NCI-H2171 treated with DMSO at 0.1 percent for 48 hours (cell line): ENCODE measurements at places on chromosomes 2 and 18.

GRCh38 chr18:11883153-11883552, 25.0 kb downstream of the MPPE1 start:
- DNase-seq, result no peak

GRCh38 chr2:144936442-144936841, 416.5 kb upstream of the ZEB2 start:
- no peak for DNase-seq

DNA sequence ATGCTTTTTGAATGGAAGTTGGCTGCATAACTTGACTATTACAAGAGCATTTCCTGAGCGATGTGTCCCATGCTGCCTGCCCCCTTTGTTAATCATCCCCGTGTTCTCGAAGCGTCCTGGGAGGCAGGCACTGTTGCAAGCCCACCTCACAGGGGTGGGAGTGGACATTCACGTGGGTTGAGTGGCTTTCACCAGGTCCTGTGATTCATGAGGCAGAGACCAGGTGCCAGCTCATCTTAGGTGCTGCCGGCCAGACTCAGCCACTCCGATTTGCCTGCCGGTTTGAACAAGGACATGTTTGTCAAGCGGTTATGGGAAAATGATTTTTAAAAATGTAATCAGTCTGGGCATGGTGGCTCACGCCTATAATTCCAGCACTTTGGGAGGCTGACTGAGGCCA, 112.5 kb downstream of the ZNF532 start:
- DNase-seq, result no peak

DNA sequence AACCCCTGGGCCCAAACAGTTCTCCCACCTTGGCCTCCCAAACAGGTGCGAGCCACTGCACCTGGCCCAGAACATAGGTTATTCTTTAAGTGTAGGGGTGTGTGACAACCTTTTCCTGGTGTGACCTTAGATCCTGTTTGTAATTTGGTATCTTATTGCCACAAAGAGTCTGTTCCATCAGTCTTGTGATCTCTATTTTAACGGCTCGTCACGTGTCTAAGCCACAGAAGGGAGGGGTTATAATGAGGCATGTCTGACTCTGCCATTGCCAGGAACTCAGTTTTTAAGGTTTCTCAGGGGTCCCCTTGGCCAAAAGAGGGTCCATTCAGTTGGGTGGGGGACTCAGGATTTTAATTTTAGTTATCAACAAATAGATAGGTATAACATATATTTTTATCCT, 4.4 kb upstream of the ALS2 start:
- DNase-seq, result no peak

DNA sequence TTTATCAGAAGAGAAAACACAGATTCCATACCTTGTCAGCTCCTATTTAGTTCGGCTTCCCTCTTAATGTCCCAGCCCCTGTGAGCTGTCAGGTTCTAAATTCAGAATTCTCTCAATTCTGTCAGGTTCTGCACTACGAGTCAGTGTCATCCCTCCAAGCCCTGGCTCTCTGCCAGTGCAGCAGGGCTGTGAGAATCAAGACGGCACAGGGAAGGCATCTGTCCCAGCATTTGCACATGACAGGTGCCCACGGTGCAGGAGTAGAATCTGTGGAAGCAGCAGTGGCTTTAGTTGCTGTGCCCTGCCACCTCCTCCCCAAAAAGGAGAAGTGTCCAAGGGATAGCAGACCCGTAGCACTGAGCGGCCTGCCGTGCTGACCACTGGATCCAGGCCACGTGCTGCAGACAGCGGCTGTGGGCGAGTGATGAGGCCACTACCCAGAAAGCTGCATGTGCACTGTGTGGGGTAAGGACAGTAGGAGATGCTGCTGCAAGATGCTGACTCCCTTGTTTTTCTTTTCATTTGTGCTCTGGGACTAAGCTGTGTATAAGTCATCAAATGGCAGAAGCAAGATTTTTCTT, 12.8 kb downstream of the RBFA start:
- peak; percentile 30 for DNase-seq

- DNase-seq, result no peak
Measured at GRCh38 chr2:108324531-108325255, 36.0 kb downstream of the SULT1C2 start.

DNA sequence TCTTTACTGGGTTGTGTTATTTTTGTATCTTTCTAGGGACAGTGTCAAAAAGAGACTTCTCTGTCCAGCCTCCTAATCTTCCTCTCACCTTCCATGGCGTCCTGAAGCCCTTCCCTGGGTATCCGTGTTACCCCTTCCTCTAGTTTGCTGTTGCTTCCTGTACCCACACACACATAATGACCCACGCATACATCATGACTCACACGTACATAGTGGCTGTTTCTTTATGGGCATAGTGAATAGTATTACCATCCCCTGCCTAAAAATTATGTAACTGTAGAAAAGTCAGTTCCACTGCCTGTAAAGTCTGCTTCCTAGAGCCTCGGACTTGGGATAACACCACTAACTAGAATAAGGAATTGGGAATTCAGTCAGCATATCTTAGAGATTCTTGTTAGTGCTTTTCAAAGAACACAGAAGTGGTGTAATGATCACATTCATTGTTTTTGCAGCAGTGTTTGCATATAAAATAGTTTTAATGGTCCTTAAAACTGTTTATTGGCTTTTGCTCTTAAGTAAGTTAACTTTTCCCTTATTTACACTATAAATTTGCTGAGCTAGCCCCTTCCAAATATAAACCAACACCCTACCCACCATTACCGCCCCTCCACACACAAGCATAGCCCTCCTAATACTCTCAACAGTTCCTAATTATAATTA, 308.4 kb upstream of the RAB12 start:
- no peak for DNase-seq

GRCh38 chr2:234098681-234099080, 48.2 kb downstream of the SPP2 start:
- peak; percentile 34 for DNase-seq

GRCh38 chr2:241417626-241418025, 61.5 kb downstream of the FARP2 start:
- peak; percentile 62 for DNase-seq

GRCh38 chr2:46032161-46032813, 264.9 kb upstream of the EPAS1 start:
- DNase-seq, result no peak

- DNase-seq, result no peak
Measured at GRCh38 chr2:6654279-6654678, 211.4 kb downstream of the CMPK2 start.
